GM23338 (cell line): ENCODE measurements at places on chromosomes 5 and 9. TPM values are rescaled to one million over a fixed set of nuclear protein-coding genes. Genes with fewer than 3 reads are reported as not detected.
A peak's percentile ranks its signal among the peaks of the same experiment; 100 is the strongest.

Gene MPDZ
- total RNA-seq = 37.0 and 43.1 TPM in 2 replicates

Gene COL23A1
- total RNA-seq = 6.8 and 8.2 TPM in 2 replicates

Gene OLFML2A
- 6.4 and 6.7 TPM in 2 replicates for total RNA-seq

Gene SLC6A7
- total RNA-seq = not detected in 2 replicates

Gene KCNN2
- 14.7 and 24.7 TPM in 2 replicates for total RNA-seq

DNA sequence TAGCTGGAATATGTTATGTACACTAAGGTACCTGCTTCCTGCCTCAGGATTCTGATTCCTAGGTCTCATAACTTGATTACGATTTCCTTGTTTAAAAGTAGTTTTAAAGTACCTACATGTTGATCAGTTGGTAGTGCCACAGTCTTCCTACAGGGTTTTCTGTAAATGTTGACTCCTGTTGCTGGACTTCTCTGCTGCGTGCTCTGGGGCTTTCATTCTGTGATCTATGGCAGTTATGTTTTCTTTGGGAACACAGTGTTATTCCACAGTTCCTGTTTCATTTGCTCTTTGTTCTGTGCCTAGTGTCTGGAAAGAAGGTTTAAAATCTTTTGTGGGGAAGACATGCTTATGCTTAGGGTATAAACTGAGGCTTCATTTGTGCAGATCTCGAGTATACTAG, 343.5 kb downstream of the PLK2 start:
- no peaks in the 10 kb centered on the region for H3K27me3 ChIP-seq
- no peaks in the 10 kb centered on the region for H3K36me3 ChIP-seq
- H3K4me1 ChIP-seq = no peaks in the 10 kb centered on the region
- H3K27ac ChIP-seq = no peak overlapping the region
- DNase-seq = no peak

GRCh38 chr5:168720575-168720974, 141.4 kb upstream of the PANK3 start:
- no peak overlapping the region for H3K27ac ChIP-seq
- H3K4me1 ChIP-seq = no peaks in the 10 kb centered on the region; the same call in 1 of the 2 replicates
- no peaks in the 10 kb centered on the region for H3K36me3 ChIP-seq
- DNase-seq = no peak
- H3K4me3 ChIP-seq = no peak overlapping the region

- no peak overlapping the region for H3K27ac ChIP-seq
- H3K27me3 ChIP-seq = no peaks in the 10 kb centered on the region
- H3K4me3 ChIP-seq = no peak overlapping the region
Observed at GRCh38 chr5:888638-889035, 4.0 kb downstream of the BRD9 start.

GRCh38 chr9:137266162-137266527, 11.0 kb downstream of the NELFB start:
- no peak overlapping the region for H3K4me3 ChIP-seq
- no peaks in the 10 kb centered on the region for H3K4me1 ChIP-seq
- no peak for DNase-seq
- H3K27me3 ChIP-seq = no peaks in the 10 kb centered on the region

- peaks cover 16% of the 10 kb centered on the region for H3K36me3 ChIP-seq
- H3K4me1 ChIP-seq = no peaks in the 10 kb centered on the region
- no peak for DNase-seq
- H3K27ac ChIP-seq = no peak overlapping the region
- H3K27me3 ChIP-seq = no peaks in the 10 kb centered on the region
- no peak overlapping the region for H3K4me3 ChIP-seq
Observed at GRCh38 chr9:25857147-25857546, 178.9 kb upstream of the TUSC1 start.

- H3K4me1 ChIP-seq = peaks cover 31% of the 10 kb centered on the region
- H3K27ac ChIP-seq = 0 out of 2 replicates have a peak overlapping the region, but pooled peaks have one; percentile 3
- H3K4me3 ChIP-seq = no peak overlapping the region
- H3K36me3 ChIP-seq = 0 out of 2 replicates have a peak, but pooled peaks cover 6% of the 10 kb centered on the region
- peak; percentile 40 for DNase-seq
Observed at GRCh38 chr5:147882586-147883313, 4.2 kb downstream of the SCGB3A2 start.

- H3K4me1 ChIP-seq = peaks cover 38% of the 10 kb centered on the region
- H3K27ac ChIP-seq = no peak overlapping the region
- peaks cover 2% of the 10 kb centered on the region; the same call in 1 of the 2 replicates for H3K36me3 ChIP-seq
- DNase-seq = no peak
- no peaks in the 10 kb centered on the region for H3K27me3 ChIP-seq
- no peak overlapping the region for H3K4me3 ChIP-seq
Observed at GRCh38 chr9:101571114-101571513, 23.7 kb downstream of the PPP3R2 start.

DNA sequence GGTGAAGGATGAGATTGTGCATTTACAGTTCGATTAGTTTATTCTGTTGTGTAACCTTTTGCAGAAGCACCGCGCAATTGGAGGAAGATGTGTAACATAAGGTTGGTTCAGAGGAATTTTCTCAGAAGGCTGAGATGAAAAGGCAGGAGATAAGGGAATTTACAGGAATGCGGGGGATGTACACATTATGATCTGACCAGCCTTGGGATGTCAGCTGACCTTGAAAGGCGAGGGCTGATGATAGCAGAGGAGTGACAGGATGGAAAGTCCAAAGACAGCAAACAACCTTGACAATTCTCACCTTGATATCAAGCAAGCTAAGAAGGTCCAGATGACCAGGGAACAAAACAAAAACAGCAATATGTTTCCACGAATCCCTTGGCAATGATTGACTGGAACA, 88.8 kb downstream of the OTULIN start:
- no peak overlapping the region for H3K4me3 ChIP-seq
- no peak overlapping the region for H3K27ac ChIP-seq
- no peaks in the 10 kb centered on the region for H3K27me3 ChIP-seq
